Central memory CD8-positive, alpha-beta T cell (primary cell): ENCODE measurements at places on chromosomes 13 and 19.

GRCh38 chr19:39307046-39307821 lies 11.0 kb downstream of the IFNL1 start:
- peaks cover 9% of the 10 kb centered on the region for H3K36me3 ChIP-seq
- H3K27ac ChIP-seq: no peak overlapping the region
- no peak for DNase-seq
- peaks cover 34% of the 10 kb centered on the region for H3K4me1 ChIP-seq
- H3K4me3 ChIP-seq: no peak overlapping the region

DNA sequence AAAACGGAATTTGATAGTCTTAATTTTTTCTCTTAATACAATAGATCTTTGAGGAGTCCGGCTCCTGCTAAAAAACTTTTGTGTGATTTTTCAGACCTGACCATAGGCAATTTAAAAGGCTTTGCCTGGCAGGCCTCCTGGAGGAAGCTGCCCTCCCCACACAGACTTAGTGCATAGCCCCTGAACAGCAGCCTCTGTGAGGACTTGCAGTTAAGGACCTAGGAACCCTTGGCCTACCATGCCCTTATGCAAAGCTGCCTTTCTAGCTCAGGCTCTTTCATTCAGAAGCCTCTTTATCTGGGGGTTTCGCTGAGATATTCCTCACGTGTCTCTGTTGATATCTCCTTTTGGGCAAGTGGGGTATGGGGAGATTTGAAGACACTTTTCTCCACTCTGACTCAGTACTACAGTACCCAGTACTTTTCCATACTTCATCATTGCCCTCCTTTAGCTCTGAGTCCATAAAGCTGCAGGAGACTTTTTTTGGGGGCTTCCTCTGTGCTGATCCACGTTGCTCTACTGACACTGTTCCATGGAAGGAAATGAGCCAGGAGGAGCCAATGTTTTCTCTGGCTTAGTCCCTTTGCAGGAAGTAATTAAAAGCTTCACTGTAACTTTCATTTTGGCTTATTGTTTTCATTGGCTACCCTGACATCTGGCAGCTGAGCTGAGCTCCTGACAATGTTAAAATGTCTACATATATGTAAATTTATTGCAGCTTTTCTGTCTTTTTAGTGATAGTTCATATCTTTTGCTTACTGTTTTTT lies 283.1 kb downstream of the TDRD3 start:
- no peak overlapping the region for H3K27ac ChIP-seq
- no peak overlapping the region for H3K4me3 ChIP-seq
- H3K27me3 ChIP-seq: no peaks in the 10 kb centered on the region
- H3K36me3 ChIP-seq: no peaks in the 10 kb centered on the region
- no peak for DNase-seq

GRCh38 chr19:15374796-15375440 lies 4.7 kb downstream of the AKAP8 start:
- H3K27ac ChIP-seq: no peak overlapping the region
- DNase-seq: no peak
- H3K4me3 ChIP-seq: no peak overlapping the region
- peaks cover 55% of the 10 kb centered on the region for H3K36me3 ChIP-seq

DNA sequence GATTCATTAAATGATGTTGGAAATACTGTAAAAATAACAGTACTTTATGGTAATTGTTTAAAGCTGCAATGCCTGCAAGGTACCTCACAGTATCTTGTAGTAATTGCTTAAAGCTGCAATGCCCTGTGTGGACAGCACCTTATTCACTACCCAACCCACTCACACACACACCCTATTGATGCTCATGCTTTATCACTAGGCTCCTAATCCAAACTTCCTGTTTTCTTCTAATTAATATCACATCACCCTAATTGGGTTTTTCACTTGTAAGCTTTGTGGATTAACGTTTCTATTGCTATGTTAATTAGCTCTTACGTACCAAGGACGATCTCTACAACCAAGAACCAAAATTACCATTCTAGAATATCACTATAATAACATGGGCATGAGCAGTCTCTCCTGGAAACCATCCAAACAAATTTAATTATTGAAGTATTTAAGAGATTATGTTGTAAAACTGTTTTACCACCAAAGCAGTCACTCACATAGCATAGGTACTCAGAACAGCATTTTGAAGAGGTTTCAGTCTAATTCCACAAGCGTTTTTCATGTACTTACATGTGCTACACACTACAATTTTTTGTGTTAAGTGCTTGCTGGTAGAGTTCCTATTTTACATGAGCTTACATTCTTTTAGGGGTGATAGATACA lies 303.8 kb downstream of the PCDH9 start:
- no peak overlapping the region for H3K4me3 ChIP-seq
- H3K4me1 ChIP-seq: no peaks in the 10 kb centered on the region
- H3K27ac ChIP-seq: no peak overlapping the region
- H3K27me3 ChIP-seq: no peaks in the 10 kb centered on the region
- no peaks in the 10 kb centered on the region for H3K36me3 ChIP-seq

- H3K27me3 ChIP-seq: no peaks in the 10 kb centered on the region
- no peak for DNase-seq
- H3K27ac ChIP-seq: no peak overlapping the region
- H3K4me1 ChIP-seq: peaks cover 3% of the 10 kb centered on the region
- H3K36me3 ChIP-seq: peaks cover 2% of the 10 kb centered on the region
Measured at GRCh38 chr13:20114066-20114610, 46.7 kb downstream of the GJA3 start.

DNA sequence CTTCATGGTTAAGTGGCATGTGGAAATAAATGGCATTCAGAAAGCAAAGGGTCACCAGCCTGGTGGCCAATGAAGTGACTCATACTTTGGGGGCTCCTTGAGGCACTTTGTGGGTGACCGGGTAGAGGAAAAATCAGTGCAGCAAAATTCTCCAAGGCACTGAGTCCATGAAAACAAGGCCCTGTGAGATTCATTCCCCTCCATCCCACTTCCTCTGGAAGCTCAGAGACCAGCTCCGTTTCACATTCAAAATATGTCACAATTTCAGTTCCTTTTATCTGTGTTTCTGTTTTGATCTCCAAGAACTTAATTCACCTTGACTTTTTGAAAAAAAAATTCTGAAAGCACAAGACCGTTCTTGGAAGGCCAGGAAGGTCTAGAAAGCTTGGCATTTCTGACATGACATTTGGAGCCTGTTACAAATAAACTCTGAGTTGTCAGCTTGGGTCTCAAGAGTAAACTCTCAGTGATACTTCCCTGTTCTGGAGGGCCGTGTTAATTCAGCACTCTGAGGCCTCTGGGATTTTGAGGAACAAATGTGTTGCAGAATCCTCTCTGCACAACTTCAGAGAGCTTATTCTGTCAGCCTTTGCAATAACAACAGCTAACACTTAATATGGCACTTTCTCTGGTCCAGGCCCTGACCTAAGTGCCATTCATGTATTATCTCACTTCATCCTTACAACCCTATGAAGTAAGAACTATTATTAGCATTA lies 6.8 kb downstream of the CYSLTR2 start:
- DNase-seq: no peak
- H3K36me3 ChIP-seq: no peaks in the 10 kb centered on the region
- no peak overlapping the region for H3K27ac ChIP-seq
- H3K27me3 ChIP-seq: no peaks in the 10 kb centered on the region
